ENCODE measurements at places on chromosomes 3 and 15. TPM values are rescaled to one million over a fixed set of nuclear protein-coding genes. Genes with fewer than 3 reads are reported as not detected.

- DNase-seq, result no peak
Observed at GRCh38 chr3:193863657-193864357, 270.8 kb downstream of the OPA1 start.

DNA sequence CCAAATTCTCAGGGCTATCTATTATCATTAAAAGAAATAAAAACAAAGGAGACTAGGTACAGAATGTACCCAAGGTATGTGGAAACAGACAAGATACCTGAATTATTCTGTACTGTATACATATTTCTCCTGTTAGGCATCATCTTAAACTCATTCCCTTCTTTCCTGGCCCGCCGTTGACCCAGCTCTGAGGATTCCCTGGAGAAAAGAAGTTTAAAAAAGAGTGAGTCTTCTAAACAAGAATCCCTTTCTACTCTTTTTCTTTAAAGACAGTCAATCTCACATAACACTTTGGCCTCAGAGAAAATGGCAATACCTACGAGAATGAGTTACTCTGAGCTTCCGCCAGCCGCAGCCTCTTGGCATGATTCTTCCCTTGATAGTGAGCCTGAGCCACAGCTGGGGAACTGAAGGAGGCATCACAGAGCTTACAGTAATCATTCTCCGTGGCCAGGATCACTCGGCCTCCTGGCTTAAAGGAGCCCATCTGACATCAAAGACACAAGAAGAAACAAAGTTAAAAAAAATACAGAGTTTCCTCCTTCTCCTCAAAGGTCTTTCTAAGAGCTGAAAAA, 44.2 kb downstream of the ZMAT3 start:
- peak; percentile 34 for DNase-seq

DNA sequence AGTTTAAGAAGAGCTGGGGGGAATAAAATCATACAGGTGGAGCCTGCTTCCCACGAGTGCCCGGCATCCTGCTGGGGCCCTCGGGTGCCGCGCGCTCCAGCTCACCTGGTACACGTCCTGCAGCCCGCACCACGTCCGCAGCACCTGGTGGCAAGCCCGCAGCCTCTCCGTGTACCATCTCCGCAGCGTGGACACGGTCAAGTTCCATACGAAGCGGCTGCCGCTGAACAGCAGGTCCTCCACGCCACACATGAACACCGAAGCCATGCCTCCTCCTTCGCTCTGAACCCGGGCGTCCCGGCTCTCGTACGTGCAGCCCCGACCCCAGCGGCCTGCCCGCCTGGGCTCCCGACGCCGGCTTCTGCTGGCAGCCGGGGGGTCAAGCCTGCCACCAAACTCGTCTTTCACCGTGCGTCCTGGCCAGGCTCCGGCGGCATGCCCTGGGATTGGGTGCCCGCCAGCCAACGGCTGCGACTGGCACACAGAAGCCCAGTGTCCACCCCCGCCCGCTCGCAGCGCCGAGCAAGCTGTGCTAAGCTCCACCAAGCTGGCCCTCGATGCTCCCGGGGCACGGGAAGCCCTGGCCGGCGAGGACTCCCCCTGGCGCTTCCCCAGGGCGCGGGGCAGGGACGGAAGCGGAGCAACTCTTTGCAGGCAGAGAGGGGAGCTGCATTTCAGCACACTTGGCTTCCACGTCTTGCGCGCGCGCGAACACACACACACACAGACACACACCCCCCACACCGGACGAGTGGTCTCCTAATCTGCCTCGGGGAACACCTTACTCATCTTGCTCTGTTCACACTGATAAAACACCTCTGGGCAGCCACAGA, at the start of gene FRMD4B:
Gene FRMD4B, minus strand, starts transcription at position 366 of the 833 bp plus-strand sequence. Its CDS starts 99 bp downstream, at position 267.
- DNase-seq, result peak; percentile 54

- DNase-seq, result no peak
Observed at GRCh38 chr3:94406595-94406994, 343.7 kb downstream of the NSUN3 start.

GRCh38 chr3:117367861-117368260, 658.3 kb downstream of the TUSC7 start:
- no peak for DNase-seq

Gene VGLL3
- total RNA-seq, result not detected

DNA sequence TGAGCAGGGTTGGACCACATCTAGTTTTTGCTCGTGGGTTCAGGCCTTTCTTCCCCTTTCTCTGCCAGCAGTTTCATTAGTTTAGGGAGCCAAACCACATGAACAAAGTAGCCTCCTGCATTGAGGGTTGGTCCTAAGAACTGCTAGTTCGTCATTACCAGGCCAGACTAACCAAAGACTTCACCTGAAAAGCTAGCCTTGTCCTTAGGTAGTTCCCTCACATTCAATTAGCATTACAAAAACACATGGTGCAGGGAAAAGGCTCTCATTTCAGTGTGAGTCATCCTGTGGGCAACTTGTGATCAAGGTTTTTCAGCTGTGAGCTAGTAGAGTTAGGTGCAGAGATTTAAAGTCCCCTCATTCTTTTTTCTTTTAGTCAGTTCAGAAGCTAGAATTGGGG, 279.3 kb upstream of the CTNNB1 start:
- no peak for DNase-seq

Gene MESP2
- total RNA-seq, result not detected

- DNase-seq, result no peak
Observed at GRCh38 chr15:29216955-29217354, 52.7 kb downstream of the NSMCE3 start.
